ENCODE measurements at places on chromosomes 13 and 19. TPM values are rescaled to one million over a fixed set of nuclear protein-coding genes. Genes with fewer than 3 reads are reported as not detected.

The LGALS14 gene
- total RNA-seq = not detected

The F10 gene
- 5.8 TPM for total RNA-seq

The ZNF626 gene
- 9.5 TPM for total RNA-seq

The ZIM2 gene
- total RNA-seq = 0.26 TPM

The CAPN12 gene
- total RNA-seq = not detected

The DLEU7 gene
- total RNA-seq = not detected

The LRG1 gene
- total RNA-seq = not detected

The MEIOSIN gene
- not detected for total RNA-seq

The PEX11G gene
- 1.7 TPM for total RNA-seq

The C19orf81 gene
- 0.62 TPM for total RNA-seq

The ZNF708 gene
- total RNA-seq = 7.0 TPM

The IRF3 gene
- 65.4 TPM for total RNA-seq

The SPIB gene
- not detected for total RNA-seq

The ZNF583 gene
- 4.2 TPM for total RNA-seq

The PDE4C gene
- total RNA-seq = 0.26 TPM

The PEAK3 gene
- total RNA-seq = not detected

The ALOX5AP gene
- total RNA-seq = not detected

The ADAT3 gene
- 1.7 TPM for total RNA-seq

The UBE2L5 gene
- not detected for total RNA-seq

The OR7D2 gene
- total RNA-seq = 0.06 TPM

The SH2D3A gene
- not detected for total RNA-seq

The ZNF426 gene
- 19.7 TPM for total RNA-seq

The TBXA2R gene
- total RNA-seq = 6.3 TPM

The TBC1D4 gene
- total RNA-seq = 4.0 TPM

The GPC6 gene
- 23.1 TPM for total RNA-seq

The CCNA1 gene
- 0.26 TPM for total RNA-seq

The PRODH2 gene
- not detected for total RNA-seq

The SPTBN4 gene
- total RNA-seq = 2.4 TPM

The DBP gene
- total RNA-seq = 6.7 TPM

The IRGC gene
- not detected for total RNA-seq

The NUMBL gene
- total RNA-seq = 40.8 TPM

The LIPE gene
- total RNA-seq = 2.6 TPM

The RFXAP gene
- total RNA-seq = 1.4 TPM

The PRR36 gene
- total RNA-seq = not detected

The IQCN gene
- total RNA-seq = 0.87 TPM

Measured in aortic smooth muscle cell (primary cell).